ENCODE measurements at places on chromosomes 5 and 9. TPM values are rescaled to one million over a fixed set of nuclear protein-coding genes. Genes with fewer than 3 reads are reported as not detected.

The ELOVL7 gene
- 7.0 TPM for total RNA-seq

DNA sequence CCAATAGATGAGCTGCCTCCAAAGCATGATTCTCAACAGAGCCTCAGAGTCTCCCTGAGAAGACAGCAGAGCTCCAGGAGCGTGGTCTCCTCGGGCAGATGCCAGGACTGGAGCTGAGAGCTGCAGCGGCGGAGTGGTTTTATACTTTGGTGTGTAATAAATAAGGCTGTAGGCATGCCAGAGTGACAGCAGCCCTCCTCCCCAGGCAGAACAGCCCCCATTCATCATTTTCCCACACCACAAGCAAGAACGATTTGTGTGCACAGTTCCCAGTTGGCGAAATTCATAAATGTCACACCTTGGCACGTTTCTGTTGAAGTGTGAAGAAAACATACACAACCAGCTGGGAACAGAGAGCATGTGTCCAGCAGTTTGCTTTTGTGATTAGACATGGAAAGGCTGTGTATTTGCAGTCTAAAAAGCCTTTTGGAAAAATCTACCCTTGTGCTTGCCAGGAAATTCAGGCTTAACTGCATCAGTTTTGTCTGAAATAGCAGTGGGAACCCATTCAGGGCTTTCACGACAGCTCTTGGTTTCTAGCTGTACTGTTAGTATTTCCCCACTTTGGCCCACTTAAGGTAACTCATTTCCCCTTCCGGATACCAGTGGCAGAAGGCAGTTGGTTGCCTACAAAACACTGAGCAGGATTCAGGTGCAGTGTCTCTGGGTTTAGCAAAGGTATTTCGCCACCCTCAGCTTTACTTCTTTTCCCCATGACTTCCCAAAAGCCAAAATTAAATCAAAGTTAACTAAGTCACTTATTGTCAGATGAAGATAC is at the start of gene C1QTNF3:
C1QTNF3 (minus strand) TSS at position 115 of the 778 bp plus-strand sequence; CDS start at position 27, 88 bp downstream.
- no peak for DNase-seq

DNA sequence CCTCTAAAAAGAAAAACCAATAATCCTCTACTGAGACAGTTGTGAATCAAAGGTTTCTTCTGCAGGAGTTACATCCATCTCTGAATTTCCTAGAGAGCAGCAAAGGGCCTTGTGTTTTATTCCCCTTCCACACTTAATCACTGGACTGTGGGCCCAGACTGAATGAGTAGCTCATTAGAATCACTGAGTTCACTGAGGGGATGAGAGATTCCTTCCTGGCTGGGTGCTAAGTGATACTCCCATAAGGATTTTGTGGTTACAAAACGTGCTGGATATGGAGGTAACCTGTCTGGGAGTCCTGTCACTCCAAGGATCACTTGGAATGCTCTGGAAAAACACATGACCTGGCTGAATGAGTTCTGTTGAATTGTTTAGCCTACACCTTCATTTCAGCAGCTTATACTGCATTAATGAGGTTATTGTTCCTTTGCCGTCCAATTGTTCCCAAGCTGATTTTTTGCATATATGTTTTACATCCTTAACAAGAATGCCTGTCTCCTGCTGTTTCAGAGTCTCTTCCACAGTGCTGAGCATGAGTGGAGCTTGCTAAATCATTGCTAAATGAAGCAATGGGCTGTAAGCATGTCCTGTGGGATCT is 82.9 kb downstream of the MEF2C start:
- no peak for DNase-seq

DNA sequence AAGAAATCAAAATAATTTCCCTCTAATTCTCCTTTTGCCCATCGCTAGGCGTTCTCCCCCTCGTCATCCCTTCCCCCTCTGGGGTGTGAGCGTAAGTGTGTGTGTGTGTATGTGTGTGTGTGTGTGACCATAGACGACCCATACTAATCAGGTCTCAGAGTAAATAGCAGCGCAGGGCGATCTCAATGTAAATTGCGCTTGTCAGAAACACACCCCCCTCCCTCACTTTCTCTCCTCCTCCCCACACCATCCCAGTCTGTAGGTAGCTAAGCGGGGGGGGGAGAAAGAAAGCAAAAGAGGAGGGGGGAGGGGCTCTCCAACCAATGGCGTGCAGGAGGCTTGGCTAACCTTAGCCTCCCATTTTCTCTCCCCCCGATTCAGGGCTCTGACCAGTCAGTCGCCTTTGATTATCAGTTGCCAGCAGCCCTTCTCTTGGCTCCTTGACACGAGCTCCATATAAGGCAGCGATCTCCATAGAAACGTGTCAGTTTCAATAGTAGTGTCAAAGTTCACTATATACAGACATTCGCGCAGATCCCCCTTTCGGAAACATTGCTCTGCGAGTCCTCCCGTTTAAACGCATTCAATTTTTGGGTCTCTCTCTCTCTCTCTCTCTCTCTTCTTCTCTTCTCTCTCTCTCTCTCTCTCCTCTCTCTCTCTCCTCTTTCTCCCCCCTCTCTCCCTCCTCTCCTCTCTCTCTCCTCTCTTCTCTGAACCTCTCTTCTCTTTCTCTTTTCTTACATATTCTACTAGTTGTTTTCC is at the start of gene NR2F1:
NR2F1 (plus strand) TSS at position 546 of the 762 bp plus-strand sequence. CDS start 1,802 bp downstream, outside the sequence.
- DNase-seq, result peak; percentile 93

DNA sequence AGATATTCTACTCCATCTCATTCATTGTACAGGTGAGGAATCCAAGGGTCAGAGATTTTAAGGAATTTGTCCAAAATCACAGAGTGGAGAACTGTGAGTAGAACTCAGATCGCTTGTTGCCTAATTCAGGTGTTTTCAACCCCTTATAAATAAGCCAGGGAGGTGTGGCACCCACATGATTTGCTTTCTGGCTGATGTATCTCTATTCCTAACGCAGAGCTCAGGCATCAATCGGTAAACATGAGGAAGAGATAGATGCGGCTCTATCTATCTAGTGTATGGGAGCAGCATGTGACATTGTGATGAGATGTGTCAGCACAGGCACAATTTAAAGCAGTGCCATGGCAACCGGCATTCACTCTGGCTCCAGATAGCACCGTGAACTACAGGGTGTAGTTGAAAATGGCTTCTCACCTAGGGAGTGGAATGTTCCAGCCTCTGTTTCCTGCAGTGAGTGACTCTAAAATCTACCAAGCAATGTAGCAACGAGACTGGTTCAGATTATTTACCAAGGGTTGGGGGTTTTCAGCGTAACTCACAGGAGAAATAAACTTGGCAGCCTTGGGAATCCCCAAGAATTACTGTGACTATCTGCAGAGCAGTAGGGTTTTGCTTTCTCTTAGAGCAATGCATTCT is 53.4 kb upstream of the SUB1 start:
- DNase-seq, result peak; percentile 68

DNA sequence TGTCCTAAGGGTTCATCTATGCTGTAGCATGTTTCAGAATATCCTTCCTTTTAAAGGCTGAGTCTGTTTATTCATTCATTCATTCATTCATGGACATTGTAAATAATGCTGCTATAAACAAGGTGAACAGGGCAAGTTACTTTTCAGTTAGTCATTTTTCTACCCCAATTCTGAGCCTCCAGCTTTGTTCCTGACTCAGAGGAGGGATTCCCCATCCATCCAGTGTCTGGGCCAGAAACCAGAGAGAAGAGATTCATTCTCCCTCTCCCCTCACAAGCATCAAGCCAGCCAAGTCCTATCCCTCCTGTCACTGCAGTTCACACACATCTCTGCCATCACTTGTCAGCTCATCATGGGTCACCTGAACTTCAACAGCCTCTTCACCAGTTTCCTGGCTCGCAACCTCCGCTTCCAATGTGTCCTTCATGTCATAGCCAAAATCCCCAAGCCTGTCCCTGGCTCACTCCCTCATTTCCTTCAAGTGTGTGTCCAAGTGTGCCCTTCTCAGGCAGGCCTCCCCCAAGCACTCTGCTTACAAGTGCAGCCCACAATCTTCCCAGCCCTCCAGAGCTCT is 203.0 kb downstream of the TTLL11 start:
- no peak for DNase-seq

GRCh38 chr5:9599391-9599790 is 30.8 kb downstream of the TAS2R1 start:
- DNase-seq, result no peak

DNA sequence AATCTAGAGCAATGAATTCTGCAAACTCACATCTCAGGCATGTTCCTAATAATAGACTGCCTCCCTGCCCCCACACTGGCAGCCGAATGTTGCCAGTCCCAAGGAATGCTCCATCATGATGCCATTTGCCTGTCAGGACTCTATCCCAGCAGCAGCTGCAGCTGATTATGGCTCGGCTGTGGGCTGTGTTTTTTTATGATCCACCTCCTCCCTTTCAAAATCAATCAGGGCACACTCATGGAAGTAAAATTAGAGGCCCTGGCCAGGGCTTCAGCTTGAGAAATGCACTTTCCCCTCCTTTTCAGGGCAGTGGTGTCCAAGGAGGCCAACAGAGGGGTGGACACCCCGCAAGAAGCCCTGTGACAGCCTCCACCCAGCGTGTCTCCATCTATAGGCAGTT is 176.7 kb upstream of the S1PR3 start:
- DNase-seq, result no peak

The ANKRD18A gene
- 2.4 TPM for total RNA-seq

The DBH gene
- total RNA-seq, result not detected

DNA sequence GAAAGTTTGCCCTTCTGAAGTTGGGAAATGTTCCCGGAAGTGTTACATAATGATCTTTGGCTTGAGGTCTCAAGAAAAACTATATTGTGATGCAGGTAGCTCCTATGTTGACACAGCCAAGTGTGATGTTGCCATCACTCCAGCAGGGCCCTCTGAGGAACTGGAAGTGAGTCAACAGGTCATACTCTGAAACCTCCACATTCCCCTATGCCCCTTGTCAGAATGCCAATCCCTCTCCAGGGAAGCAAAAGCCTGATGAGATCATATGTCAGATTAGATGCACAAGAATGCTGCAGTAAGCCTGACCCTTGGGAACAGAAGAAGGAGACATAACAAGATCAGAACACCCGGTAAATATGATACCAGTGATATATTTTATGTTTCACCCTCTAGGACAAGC is 66.8 kb upstream of the ITGA2 start:
- peak; percentile 54 for DNase-seq

- DNase-seq, result no peak
Measured at GRCh38 chr5:44661851-44662250, 146.9 kb upstream of the MRPS30 start.

DNA sequence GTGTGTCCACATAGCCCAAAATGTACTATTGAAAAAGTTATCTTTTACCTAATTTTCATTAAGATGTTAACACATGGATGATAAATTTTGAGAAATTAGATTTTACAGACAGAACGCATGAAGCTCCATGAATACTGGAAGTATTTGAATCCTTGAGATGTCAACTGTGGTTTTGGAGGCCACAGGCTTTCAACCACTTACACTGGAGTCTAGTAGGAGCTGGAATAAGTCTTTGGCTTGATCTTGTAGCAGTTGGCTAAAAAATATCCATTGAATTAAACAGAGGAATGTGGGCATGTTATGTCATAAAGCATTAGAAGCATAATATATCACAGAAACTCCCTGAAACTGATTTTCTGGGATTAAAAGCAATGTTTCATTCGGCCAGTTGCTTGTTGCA is 52.9 kb downstream of the CAMK4 start:
- no peak for DNase-seq

The SPINK7 gene
- not detected for total RNA-seq

DNA sequence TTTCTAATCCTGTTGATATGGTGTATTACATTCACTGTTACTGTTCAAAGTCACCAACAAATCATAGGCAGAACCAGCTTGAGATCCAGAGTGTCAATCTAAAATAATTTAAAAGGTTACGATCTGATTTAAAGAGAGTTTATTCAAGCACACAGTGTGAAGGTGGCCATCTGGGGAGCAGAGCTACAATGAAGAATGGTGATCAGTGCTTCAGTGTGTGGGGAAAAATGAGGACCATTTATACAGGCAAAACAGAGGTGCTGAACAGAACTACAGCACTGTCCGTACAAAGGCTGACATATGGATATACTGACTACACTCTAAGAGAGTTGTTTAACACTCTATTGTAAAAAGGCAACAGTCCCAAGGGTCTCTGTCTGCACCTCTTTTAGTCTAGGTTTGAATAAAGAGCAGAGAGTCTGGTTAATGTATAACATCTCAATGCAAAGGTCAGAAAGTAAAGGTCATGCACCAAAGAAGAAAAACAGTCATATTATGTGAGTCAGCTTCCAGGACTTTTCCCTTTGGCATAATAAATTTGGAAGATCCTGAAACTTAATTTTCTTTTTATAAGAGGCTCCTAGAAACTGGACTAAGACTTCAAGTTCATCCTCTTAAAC is 29.7 kb upstream of the TDRD7 start:
- DNase-seq, result no peak

DNA sequence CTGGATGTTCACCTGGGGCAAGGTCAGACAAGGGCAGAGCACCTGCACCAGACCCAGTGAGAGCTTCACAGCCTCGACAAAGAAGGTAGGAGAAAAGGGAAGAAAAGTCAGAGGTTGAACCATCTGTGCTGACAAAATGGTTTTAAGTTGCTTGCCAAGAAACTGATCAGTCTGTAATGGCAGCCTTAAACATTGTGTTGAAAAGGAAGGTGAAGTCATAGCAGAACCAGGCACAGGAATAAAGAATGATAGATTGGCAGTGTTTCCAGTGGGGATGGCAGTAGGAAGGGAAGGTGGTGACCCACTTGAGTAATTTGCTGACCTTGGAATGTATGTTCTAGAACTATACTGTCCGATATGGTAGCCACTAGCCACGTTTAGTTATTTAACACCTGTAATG is 34.2 kb downstream of the HTR4 start:
- no peak for DNase-seq

Measured in GM23338 (cell line).